ENCODE measurements at places on chromosomes 6 and 20.
A peak's percentile ranks its signal among the peaks of the same experiment; 100 is the strongest.

DNA sequence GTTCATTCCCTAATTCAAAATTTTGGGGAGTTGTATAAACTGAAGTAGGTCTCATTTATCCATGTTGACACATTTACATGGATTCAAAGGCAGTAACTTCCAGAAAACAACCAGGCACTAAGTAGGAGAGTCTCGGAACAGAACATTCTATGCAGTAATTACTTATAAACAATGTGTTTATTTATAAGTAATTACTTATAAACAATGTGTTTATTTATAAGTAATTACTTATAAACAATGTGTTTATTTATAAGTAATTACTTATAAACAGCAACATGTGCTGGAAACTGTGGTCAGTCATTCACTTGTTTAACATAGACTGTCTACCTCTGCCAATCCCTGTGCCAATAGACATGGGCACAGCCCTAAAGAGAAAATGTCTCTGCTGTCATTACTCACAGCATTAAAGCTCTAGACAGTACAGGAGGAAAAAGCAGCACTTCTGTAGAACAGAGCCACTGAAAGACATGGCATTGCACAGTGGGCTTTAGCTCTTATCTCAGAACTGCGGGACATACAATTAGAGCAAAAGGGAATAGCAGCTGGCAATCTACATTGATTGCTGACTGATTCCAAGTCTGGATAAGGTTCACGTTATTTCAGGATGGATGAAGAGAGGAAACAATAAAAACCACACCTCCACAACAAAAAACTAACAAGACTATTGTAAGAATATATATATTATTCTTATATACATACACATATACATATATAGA lies 188.2 kb downstream of the WDR27 start:
- no peak for DNase-seq

GRCh38 chr20:52859156-52859876 lies 112.8 kb upstream of the TSHZ2 start:
- no peak for DNase-seq

GRCh38 chr20:4999788-5000187 lies 1.5 kb downstream of the SLC23A2 start:
- no peak for DNase-seq

GRCh38 chr6:20559924-20560551 lies 25.8 kb downstream of the CDKAL1 start:
- DNase-seq: no peak

GRCh38 chr20:58479726-58480440 lies 35.3 kb downstream of the APCDD1L start:
- no peak for DNase-seq

DNA sequence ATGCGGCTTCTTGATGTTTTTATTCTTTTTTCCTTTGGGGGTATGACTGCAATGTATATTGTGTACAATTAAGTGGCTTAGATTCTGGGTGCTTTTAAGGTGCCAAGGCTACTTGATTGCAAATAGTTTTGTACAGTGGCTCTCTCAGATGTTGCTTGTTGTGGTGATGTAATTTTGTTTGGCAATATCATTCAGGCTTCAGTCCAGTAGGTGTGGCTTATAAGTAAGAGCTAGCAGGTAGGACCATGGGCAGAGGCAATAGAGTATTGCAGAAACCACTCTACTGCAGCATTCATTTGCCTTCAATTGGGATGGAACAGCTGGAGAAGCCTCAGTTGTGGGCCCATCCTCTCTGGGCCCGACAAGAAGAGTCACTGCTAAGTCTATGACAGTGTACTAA lies 407.9 kb upstream of the MAN1A1 start:
- no peak for DNase-seq

GRCh38 chr6:32056254-32056653 lies 18.0 kb downstream of the CYP21A2 start:
- DNase-seq: no peak

DNA sequence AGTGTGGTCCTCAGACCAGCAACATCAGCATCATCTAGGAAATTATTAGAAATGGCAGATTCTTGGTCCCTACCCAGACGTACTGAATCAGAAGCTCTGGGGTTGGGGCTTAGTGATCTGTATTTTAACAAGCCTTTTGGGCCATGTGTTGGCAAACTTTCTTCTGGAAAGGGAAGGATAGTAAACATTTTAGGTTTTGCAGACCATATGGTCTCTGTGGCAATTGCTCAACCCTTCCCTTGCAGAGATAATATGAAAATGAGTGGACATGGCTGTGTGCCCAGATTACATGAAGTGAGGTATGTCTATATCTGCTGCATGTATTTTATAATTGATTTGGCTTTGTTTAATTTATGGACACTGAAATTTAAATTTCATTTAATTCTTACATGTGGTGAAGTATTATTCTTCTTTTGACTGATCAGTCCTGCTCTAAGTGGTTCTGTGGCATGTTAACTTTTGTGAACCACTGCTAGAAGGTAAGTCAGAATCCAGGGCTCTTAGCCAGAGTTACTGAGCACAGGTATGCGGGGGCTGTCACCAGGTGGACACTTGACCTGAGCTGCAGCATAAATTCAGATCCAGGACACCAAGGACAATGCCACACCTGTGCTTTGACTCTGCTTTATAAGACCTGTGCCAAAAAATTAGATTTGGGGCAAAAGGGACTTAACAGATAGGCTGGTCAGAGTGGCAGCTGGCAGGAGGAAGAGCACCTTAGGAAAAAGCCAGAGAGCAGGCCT lies 43.2 kb downstream of the LY86 start:
- peak; percentile 15 for DNase-seq

GRCh38 chr20:59062081-59062480 lies 19.5 kb upstream of the PRELID3B start:
- no peak for DNase-seq

- DNase-seq: no peak
Observed at GRCh38 chr6:13307508-13307995, 20.8 kb downstream of the TBC1D7 start.

- DNase-seq: peak; percentile 57
Observed at GRCh38 chr6:137218473-137218916, 690 bp downstream of the IFNGR1 start.

DNA sequence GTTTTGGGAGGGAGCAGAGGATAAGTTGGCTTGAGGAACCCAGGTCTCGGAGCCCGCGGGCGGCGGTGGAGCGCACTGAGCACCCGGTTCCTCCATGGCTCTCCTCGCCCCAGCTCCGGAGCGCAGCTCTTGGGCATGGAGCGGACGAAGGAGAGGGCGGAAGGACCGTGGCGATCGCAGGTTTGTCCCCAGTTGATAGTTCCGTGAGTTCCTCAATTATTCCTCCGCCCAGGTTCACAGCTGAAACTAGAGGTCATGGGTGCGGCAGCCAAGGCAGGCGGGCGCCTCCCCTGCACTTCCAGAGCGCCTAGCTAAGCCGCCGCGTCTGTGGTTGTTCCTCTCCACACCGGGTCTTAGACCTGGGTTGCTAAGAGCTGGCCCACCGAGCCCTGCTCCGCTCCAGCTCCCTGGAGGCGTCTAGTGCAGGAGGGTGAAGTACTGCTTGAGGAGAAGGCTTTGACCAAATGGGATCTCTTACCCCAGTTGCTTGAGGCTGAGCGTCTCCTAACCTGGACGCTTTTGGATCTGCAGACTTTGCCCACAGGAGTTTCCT lies at the start of gene HTR1B:
Gene HTR1B (minus strand): TSS at position 184 of the 553 bp plus-strand sequence. CDS start 88 bp downstream, at position 96.
- peak; percentile 25 for DNase-seq

DNA sequence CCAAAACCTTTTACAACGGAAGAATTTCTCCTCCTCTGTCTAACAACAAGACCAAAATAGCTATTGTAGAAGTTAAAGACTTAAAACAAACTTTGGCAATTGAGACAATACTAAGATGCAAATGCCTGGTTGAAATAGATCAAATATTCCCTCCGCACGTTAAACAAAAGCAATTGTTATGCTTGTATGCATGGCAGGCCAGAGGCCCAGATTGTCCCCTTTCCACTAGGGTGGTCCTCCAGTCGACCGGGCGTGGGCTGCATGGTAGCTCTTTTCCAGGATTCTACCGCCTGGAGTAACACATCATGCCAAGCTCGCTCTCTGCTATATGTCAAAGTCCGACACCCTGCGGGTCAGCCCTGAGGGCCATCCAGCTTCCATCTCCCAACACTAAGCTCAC lies 234.7 kb downstream of the RNGTT start:
- DNase-seq: no peak

DNA sequence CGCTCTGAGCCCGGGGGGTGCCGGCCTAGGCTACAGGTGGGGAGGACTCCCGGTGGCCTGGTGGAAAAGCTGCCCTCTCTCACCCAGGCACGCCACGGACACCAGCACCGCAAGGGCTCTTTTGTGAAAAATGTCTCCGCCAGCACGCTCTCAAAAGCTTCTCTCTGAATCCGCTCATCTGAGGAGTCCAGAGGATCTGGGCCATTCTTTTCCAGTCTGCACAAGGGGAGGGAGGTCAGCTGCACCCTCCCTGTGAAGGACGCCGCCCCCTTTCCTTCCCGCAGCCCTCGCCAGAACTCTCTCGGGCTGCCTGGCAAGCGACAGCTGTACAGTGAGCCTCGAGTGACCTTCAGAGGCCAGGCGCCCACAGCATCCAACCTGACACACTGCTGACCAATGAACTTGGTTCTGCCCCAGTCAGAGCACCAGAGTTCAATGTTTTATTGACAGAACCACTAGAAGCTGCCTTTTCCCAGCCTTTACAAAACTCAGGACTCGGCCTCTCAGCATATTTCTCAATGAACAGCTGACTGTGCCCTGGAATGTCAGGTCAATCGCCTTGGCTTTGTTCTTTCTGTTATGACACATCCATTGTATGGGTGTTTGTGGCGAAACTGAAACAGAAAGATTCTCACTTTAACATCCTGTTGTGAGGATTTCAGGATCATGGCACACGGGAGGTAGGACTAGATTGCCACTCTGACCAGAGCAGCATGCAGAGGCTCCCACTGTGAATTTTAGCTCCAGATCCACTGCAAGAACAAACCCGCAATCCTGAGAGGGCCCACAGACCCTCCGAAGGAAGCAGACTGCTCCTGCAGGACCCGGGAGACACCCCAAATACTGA lies 26.7 kb downstream of the SERPINB9 start:
- peak; percentile 30 for DNase-seq

GRCh38 chr6:34497411-34497810 lies 31.5 kb downstream of the PACSIN1 start:
- no peak for DNase-seq

DNA sequence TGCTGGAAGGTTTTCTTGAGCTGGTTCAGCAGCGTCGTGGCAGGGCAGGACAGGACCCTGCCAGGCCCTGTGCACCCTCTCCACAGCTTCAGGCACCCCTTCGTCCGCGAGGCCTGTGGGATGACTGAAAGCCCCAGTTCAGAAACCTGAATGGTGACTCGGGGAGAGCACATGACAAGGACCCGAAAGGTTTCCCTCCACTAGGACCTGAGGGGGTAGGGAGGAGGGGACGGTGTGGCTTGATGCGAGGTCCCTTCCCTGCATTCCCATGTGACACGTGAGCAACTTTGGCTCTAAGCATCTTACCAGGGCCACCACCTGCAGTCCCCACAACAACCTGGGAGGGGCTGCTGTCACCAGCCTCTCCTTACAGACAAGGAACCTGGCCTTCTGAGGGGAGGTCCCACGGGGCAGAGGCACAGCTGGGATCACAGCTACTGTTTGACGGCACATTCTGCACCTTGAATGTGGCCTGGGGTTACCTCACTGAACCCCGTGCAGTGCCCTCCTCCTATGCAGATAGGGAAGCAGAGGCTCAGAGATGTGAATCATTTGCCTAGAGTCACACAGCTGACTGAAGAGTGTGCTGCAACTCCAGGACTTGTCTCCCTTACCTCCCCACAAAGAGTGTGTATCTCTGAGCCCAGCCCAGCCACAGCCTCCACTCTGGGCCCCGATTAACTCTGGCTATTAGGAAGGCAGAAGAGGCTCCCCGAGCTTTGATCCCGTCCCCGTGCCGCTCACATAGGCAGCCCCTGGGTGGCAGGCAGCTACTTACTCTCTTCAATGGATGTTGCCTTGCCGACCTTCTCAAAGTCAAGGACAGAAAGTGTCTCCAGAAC lies 84.6 kb downstream of the PTPN1 start:
- no peak for DNase-seq

GRCh38 chr20:13995086-13995665 lies at the start of gene MACROD2:
MACROD2 (plus strand) TSS chr20:13995516.
- peak; percentile 61 for DNase-seq

DNA sequence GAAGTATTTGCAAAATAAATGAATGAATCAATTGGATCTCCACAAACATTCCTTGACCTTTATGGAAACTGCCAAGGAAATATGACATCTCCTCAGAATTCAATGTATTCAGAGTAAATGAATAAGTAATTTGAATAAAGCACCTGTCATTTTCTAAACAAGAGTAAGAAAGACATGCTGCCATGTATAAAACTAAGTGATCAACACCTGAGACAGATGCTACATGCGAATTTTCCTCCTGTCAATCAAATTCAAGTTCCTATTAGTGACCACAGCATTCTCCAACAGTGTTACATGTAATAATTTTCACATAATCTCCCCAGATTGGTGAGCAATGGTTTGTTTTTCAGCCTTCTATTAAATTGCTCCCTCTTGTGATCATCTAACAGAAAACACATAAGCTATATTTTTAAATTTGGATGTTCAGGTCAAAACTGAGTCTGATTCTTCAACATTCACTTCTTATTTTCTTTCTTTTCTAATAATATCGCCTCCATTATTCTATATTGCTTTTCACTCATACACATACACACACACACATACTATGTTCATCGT lies 163.2 kb upstream of the RNF217 start:
- no peak for DNase-seq

DNA sequence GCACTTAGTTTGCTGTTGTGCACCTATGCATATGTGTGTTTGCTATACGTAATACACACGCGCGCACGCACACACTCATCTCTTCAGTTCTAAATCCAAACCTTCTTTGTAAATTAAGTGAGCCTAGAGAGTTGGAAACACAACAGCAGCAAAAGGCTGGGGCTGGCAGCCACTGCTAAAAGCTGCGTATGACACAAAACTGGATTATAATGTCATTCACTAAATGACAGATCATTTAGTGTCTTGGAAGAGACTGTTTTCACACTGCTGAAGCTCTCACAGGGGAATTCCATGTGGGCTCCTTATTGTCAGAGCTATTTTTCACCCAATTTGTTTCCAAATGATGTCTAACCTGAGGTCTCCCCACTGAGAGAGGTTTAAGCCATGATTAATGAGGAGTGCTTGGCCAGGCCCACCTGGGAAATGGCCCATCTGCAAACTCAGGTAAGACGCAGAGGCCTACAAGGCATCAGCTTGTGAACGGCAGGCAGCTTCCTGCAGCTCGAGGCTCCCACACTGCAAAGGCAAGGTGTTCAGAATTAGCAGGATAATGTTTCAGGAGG lies 94.2 kb downstream of the OLIG3 start:
- no peak for DNase-seq

DNA sequence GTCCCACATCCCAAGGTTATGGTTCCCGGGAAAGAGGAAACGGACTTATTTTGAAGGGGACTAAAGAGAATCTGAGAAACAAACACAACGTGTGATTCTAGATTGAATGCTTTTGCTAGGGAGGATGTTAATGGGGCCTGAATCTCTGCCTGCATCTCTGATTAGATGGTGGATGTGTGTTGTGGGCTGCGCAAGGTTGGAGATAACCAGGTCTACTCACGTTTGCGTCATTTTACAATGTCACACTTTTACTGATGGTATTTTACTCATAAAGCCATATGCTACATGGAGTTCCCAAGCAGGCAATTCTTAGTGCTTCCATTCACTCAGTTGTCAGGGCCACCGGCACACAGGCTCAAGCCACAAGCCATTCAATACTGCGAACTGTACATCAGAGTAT lies 23.2 kb upstream of the CCR6 start:
- DNase-seq: no peak
